ENCODE measurements at places on chromosomes 3 and 15.

GRCh38 chr3:57958642-57959422 lies 49.4 kb upstream of the FLNB start:
- DNase-seq, result no peak

DNA sequence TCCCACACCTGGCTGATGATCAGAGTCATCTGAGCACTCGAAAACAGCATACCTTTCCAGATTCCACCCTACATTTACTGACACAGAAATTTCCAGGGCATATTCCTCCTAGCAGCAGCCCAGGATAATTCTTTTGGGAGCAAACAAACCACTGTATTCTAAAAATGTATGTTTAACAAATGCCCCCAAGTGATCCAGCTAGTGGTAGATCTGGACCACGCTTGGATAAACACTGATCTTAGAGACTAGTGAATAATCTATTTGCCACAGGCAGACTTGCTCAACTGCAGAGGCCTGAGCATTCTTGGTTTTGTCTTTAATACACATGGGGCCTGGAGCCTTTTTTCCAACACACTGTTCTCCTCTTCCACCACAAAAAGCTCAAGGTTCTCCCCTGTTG lies 89.6 kb downstream of the TM4SF4 start:
- no peak for DNase-seq

DNA sequence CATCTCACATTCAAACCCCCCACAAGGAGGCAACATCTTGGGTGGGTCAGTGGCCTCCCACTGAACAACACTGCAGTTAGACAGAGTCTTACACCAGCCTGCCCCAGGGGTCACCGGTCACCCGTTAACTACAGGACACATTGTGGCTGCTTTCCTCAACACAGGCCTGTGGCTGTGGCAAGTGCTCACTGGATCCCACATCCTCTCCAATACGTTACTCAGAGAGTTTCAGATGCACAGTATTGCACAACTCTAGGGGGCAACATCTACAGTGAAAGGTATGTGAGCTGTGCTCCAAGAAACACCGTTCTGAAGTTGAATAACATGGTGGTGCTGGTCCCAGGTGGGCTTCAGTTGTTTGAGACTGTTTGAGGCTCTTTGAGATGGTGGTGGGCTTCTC lies 41.0 kb downstream of the CTDSPL start:
- no peak for DNase-seq

DNA sequence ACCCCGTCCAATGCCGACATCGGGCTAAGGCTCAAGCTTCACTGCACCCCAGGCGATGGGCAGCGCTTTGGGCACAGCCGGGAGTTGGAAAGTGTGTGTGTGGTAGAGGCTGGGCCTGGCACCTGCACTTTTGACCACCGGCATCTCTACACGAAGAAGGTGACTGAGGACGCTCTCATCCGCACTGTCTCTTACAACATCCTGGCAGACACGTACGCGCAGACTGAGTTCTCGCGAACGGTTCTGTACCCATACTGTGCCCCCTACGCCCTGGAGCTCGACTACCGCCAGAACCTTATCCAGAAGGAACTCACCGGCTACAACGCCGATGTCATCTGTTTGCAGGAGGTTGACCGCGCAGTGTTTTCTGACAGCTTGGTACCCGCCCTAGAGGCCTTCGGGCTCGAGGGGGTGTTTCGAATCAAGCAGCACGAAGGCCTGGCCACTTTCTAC lies 1.0 kb downstream of the PDE12 start:
- no peak for DNase-seq

- DNase-seq, result no peak
Measured at GRCh38 chr15:81758818-81759284, 287.0 kb downstream of the MEX3B start.

- no peak for DNase-seq
Measured at GRCh38 chr3:20376665-20377217, 190.7 kb upstream of the SGO1 start.

DNA sequence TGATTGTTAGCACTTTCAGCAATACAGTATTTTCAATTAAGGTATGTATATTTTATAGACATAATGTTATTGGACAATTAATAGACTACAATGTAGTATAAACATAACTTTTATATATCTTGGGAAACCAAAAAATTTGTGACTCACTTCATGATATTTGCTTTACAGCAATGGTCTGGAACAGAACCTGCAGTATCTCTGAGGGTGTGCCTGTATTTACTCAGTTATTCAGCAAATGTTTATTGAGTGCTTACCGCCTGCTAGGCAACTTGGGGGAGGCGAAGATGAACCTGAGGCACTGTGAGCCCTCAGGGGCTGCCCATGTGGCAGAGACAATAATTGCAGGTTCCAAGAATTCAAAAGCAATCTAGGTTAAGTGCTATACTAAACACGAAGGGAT lies 144.8 kb downstream of the GABRB3 start:
- no peak for DNase-seq

DNA sequence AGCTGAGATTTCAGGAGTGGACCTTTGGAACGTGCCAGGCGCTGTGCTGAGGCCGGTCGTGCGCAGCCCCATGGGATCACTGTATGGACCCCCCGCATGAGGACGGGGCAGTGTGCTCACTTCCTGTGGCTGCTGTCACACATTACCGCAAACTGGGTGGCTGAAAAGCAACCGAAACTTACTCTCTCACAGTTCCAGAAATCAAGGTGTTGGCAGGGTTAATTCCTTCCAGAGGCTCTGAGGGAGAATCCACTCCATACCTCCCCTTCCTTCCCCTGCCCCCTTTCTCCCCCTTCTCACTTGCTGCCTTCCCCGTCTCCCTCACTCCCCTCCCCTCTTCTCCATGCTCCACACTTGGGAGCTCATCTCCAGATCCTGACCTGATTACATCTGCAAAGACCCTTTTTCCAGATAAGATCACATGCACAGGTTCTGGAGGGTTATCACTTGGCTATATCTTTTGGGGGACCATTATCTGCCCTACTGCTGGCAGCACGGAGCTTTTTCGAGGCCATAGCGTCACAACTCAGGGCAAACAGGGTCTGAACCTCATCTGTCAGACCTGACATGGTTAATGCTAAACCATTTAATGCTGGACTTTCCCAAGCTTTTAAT lies 41.2 kb downstream of the KLF13 start:
- no peak for DNase-seq

DNA sequence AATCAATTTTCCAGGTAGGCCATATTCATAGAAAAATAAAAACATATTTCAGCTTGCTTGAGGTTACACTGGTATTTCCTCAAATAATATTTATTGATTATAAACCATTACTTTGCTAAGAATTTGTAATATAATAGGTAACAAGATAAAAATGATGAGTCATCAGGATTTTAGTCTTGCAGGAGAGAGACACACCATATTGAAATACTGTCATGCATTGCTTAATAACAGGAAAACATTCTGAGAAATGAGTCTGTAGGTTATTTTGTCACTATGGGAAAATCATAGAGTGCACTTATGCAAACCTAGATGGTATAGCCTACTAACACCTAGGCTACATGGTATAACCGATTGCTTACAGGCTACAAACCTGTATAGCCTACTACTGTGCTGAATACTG lies 990.5 kb downstream of the OTOL1 start:
- DNase-seq, result no peak

- no peak for DNase-seq
Measured at GRCh38 chr3:42489116-42489936, 13.1 kb upstream of the VIPR1 start.

DNA sequence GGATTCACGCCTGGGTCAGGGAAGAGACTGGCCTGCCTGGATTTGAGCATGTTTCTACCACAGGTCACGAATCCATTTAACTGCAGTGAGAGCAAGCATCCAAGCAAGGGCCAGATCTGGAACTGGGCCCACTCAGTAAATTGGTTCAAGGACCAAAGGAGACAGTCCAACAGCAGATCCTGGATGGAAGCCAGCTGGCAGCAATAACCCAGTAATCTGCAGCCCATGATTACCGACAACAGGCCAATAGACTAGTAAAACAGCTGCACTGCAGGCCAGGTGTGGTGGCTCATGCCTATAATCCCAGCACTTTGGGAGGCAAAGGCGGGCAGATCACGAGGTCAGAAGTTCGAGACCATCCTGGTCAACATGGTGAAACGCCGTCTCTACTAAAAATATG lies 11.8 kb downstream of the SAMD7 start:
- DNase-seq, result peak; percentile 50

DNA sequence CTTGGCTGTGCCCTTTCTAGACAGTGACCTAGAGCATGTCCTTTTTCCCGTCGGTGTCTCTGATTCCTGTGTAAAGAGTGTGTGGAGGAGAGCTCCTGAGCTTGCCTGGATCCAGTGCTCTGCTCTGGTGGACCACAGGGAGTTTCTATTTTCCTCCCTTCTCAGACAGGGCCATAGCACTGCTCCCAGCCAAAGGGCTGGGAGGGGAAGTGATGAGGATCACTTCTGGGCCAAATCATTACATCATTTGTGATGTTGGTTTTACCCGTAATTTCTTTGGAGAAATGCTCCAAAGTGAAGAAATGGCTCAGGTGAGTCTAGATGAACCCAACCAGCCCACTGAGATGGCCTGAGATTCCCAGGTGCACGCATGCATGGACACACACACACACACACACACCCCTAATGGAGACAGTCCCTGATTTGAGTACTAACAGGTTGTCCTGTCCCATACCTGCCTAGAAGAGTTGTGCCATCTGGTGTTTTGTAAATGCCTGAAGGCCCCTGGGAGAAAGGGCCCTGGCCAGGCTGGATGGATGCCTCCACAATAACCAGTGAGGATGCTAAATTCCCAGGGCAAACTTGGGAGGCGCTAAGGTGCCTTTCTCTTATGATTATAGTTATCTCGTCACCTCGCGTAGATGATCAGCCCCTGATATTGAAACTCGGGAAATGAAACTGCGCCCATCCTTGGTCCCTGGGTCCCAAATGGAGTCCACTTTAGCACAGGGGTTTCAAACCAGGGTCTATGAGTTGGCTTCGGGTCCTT lies 86.9 kb downstream of the ASB7 start:
- no peak for DNase-seq

DNA sequence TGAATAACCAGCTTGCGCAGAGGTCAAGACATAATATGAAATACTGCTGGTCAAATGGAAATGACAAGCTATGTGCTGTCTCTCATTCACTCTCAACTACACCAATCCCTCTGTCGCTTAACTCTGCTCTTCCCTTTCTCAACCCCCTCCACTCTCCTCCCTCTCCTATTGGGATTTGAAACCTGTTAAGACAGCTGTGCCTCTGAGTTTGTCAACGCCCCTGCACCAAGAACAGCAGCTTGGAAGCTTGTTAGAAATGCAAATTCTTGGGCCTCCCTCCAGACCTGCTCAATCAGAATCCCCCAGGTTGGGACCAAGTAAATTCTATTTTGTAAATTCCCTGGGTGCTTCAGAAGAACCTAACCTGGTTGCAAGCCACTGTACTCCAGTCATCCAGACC lies 149.7 kb upstream of the ATP2B2 start:
- no peak for DNase-seq

DNA sequence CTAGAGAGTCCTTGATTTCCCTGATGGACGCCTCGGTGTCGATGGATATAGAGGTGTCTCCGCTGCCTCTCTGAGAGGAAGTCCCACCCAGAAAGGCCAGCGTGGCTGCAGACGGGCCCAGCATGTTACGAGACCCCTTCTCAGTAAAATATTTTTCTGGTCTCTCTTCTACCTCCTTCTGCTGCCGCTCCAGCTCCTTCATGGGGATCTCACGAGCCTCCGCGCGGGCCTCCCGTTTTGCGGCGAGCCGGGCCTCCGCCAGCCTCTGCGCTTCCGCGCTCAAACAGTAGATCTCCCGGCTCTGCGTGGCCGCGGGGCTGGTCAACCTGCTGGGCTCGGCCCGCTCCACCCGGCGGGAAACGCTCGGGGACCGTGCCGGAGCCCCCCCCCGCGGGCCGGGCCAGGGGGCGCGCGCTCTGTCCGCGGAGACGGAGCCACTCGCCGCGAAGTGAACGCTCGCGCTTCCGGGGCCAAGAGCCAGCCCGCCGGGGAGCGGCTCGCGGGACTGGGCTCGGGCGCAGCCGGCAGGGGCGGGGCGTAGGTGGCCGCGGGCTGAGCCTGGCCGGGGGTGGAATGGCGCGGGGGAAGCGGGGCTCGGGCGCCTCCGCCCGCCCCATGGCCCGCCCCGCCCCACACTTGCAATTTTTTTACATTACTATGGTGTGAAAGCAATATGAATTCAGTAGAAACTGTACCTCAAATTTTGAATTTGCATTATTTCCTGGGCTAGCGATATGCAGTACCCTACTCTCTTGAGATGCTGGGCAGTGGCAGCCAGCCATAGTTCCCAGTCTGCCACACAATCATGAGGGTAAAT lies 10.2 kb upstream of the KCNMB3 start:
- peak; percentile 61 for DNase-seq

GRCh38 chr15:84391191-84391590 lies 155.6 kb downstream of the GOLGA6L4 start:
- no peak for DNase-seq

DNA sequence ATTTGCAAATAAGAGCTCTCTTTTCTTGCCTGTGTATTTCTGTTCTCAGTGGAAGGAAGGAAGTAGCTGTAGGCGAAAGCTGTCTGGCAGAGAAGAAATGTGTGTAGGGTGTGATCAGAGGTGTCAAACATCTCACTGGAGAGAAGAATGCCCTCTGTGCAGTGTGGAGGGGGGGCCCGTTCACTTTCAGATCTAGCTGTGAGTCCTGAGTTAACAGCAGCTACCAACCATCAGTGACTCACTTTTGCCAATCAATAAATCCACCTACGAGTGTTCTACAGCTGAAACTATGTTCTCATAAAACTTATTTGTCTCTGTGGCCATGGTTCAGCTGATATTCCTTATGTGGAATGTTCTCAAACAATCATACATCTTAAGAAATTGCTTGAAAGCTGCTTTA lies 103.7 kb downstream of the FRMD4B start:
- DNase-seq, result no peak

DNA sequence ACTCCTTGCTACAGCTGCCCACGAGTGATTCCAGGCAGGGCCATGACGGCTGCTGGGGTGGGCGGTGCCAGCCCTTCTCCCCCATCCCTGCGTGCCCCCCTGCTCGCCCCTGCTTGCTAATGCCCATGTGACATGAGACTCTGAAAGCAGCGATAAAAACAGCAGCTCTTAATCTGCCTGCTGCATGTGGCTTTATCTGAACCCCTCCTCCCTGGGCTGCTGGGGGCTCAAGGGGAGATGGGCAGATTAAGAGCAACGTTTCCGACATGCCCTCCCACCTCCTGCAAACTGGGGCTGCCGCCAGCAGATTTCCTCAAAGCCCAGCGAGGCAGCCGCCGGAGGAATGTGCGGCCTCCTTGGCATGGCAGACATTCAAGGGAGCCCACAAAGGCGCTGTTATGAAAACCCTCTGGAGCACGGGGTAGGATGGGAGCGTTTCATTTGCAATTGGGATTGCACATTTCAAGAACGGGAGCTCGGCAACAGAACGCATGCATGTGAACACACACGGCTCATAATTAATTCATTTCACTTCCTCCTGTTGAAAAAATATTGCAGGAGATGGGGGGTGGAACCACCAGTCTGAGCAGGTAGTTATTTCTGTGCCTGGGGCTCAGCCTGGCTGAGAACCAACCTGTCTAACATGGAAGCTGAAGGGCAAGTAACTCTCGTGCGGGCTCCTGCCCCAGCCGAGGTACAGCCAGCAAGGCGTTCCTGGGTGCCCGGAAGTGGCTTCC lies 504.2 kb upstream of the PROK2 start:
- peak; percentile 86 for DNase-seq

Measured in brain (organoid and tissue), 16 donors.